IMR-90 (cell line): ENCODE measurements at places on chromosomes 7 and 10.

- no peak for DNase-seq
Measured at GRCh38 chr7:128404143-128404681, 5.6 kb downstream of the IMPDH1 start.

- no peak for DNase-seq
Measured at GRCh38 chr10:102112210-102112817, 7.9 kb downstream of the LDB1 start.

DNA sequence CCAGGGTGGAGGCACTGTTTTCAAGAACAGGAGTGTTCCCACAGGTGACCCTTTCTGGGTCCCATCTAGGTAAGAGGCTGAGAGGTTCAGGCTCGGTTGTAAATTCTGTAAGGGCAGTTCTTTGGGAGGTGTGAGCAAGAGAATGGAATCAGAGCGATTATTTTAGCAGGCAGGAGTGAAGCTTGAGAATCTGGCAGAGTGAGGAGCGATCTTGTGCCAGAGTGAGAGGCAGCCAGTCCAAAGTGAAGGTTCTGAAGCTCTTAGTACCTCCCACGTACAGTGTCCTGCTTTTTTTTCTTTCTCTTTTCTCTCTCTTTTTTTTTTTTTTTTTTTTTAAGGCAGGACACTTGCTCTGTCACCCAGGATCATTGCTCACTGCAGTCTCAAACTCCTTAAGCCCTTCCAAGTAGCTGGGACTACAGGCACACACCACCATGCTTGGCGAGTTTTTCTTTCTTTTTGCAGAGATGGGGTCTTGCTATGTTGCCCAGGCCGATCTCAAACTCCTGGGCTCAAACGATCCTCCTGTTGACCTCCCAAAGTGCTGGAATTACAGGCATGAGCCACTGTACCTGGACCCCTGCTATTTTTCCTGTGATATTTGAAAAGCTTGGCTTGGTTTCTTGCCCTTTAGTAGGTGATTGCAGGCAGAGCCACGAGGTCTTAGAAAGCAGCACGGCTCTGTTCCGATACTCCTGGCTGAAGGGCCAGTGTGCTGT is 10.9 kb downstream of the POR start:
- DNase-seq, result no peak

- DNase-seq, result no peak
Measured at GRCh38 chr7:21172800-21173199, 255.1 kb upstream of the SP4 start.

GRCh38 chr10:121590772-121591171 is 7.5 kb downstream of the FGFR2 start:
- no peak for DNase-seq

DNA sequence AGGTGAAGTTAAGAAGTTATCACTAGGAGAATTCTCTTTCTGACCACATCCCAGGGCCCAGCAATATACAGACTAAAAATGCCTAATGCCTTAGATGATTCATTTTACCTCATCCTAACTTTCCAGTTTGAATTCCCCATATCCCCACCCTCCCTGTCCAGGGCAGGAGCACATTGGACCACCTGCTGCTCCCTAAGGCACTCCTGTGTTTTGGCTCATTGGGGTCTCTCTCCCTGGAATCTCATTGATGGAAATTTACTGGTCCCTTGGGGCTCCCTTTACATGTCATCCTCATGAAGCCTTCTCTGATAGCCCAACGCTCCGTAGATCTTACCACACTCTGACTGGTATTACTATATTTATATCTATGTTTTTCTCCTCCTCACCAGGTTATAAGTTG is 2.7 kb downstream of the IL2RA start:
- no peak for DNase-seq

DNA sequence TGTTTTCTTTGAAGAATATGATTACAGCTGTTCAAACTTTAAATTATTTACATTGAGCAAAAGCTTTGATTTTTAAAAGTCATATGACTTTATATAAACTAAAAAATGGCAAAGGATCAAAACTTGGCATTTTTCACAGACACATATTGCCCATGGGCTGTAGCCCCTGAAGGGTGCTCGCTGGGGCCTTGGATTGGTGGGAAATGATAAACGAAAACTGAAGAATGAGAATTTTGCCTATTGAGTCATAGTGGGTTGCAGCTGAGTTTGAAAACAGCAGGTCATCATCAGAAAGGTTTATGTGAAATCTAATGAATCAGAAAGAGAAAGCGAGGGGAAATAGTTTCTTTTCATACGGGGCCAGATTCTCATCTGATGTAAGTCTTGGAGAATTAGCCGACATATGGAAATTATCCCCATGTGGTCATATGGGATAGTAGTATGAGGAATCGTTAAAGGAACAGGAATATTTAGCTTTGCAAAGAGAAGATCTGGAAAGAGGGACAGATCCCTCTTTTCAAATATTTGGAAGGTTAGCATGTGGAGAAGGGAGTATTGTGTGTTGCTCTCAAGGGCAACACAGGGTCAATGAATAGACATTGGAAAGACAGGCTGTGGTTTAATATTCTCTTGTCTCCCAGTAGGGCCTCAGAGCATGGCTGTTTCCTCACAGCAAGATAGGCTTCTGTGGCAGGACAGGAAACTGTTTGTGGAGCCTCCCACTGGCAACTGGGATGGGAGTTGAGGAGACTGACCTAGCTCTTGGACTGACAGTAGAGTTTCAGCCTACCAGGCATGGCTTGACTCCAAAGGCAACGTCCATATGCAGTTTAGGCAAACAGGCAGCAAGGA is 119.0 kb downstream of the FZD1 start:
- peak; percentile 64 for DNase-seq

- DNase-seq, result no peak
Measured at GRCh38 chr7:65390588-65390987, 16.9 kb downstream of the ZNF92 start.
